ENCODE measurements at places on chromosomes 3 and 15. TPM values are rescaled to one million over a fixed set of nuclear protein-coding genes. Genes with fewer than 3 reads are reported as not detected.

SLC6A11 gene
- not detected for total RNA-seq

DNA sequence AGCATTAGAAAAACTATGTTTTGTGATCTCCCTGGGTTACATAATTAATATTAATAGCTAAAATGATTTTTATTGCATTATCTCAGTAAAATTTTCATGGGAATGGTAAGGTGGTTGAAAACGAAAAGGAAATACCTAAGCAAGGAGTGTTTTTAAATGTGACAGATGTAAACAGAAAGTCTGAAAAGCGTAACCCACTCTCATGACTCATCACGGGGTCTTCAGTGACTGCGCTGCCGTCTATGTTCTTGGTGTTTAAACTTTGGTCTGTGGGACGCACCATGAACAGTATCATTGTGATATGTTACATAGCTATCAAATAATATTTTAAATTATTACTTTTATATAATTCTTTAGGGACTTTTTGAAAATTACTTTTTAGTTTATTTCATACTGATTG lies 19.8 kb downstream of the LRCH3 start:
- no peak for DNase-seq
- no peaks in the 10 kb centered on the region for H3K36me3 ChIP-seq
- peaks cover 43% of the 10 kb centered on the region for H3K4me1 ChIP-seq
- H3K27ac ChIP-seq: peak overlapping the region; percentile 82

GRCh38 chr15:92288755-92289154 lies 104.9 kb upstream of the ST8SIA2 start:
- no peak overlapping the region for H3K27ac ChIP-seq
- no peak overlapping the region for H3K4me3 ChIP-seq
- H3K36me3 ChIP-seq: no peaks in the 10 kb centered on the region
- H3K27me3 ChIP-seq: no peaks in the 10 kb centered on the region
- no peaks in the 10 kb centered on the region for H3K4me1 ChIP-seq
- DNase-seq: no peak

DNA sequence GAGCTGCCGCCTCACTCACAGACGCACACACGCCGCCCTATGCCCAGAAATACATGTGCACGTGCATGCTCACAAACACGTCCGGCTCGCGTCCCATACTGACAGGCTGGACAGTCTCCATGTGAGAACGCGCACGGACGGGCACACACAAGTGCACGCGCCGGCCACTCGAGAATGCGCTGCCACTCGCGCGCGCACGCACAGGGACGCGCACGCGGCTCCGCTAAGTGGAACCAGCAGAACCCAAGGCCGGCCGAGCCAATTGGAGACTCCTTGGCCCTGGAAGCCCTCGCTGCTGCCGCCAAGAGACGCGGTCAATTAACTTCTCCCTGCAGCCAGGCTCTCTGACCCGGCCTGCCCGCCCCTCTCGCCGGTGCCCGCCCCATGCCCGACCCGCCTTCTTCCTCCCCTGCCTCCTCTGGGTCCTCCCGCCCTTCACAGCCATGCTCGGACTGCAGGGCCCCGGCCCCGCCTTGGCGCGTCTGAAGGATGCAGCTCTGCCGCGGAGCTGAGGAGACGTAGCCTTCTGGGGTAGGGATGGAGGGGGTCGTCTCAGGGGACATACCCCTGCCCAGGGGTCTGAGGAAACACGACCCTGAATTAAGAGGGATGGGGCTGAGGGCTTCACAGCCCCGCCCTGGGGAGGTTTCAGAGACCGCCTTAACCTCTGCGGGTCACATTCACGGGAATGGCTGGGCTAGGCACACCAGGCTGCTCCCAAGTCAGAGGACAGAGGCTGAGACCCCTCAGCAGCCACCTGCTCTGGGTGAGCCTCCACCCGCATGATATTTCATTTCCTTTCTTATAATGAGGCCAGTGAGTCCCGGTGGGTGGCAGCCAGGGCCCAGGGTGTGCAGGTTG lies 15.0 kb downstream of the PTH1R start:
- no peaks in the 10 kb centered on the region for H3K4me1 ChIP-seq
- peak; percentile 98 for DNase-seq
- H3K27ac ChIP-seq: no peak overlapping the region

RPL14 gene
- 236 TPM for total RNA-seq

NR2E3 gene
- under 0.01 TPM for total RNA-seq

ZNF620 gene
- total RNA-seq: 1.1 TPM

- H3K36me3 ChIP-seq: peaks cover 14% of the 10 kb centered on the region
- peaks cover 41% of the 10 kb centered on the region for H3K4me1 ChIP-seq
- peak overlapping the region; percentile 96 for H3K27ac ChIP-seq
- DNase-seq: peak; percentile 97
- no peaks in the 10 kb centered on the region for H3K27me3 ChIP-seq
Measured at GRCh38 chr3:172040078-172040980, 951 bp downstream of the FNDC3B start.

DNA sequence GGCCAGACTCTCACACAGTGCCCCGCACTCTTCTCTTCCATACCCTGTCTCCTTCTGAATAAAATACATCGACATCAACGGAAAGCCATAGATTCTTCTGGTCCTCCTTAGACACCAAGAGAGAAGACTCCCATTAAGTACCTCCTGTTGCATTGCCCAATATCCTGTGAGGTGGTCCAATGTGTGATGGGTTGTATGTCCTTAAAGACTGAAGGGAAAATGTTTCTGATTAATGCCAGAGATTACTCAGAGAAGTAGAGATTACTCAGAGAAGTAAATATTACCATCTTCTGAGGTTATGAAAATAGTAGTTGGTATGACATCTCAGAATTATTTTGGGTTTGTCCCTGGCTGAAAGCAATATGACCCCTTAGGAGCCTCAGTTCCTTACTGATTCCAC lies 60.8 kb upstream of the GALNT15 start:
- peak overlapping the region; percentile 99 for H3K27ac ChIP-seq
- no peaks in the 10 kb centered on the region for H3K36me3 ChIP-seq
- H3K4me3 ChIP-seq: no peak overlapping the region

DNA sequence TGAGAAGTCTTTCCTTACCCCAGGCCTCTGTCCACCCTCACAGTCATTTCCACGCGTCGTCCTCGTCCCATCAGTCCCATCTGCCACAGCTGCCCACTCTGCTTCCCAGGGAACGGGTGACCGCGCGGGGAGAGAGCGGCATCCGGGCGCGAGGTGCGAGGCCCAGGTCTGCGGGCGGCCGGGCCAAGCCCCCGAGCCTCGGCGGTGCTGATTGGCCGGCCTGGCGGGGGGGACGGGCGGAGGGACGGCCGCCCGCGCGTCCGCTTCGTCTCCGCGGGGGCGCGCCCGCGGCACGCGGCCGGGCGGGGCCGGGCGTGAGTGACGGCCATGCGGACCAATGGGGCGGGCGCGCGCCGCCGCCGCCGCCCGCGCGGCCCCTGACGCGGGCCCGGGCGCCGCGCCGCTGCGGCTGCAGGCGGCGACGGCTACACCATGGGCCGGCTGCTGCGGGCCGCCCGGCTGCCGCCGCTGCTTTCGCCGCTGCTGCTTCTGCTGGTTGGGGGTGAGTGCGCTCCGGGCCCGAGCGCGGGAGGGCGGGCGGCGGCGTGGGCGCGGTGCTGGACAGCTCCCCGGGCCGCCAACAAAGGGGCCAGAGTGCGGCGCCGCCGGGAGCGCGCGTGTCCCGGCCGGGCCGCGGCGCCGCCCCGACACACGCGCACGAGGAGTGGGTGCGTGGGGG lies at the start of gene PODXL2:
Gene PODXL2, plus strand, starts transcription at position 398 of the 679 bp plus-strand sequence. Its CDS starts 35 bp downstream, at position 433.
- peak within 1 kb of the TSS; percentile 61 for H3K4me3 ChIP-seq
- DNase-seq: peak; percentile 97

DNA sequence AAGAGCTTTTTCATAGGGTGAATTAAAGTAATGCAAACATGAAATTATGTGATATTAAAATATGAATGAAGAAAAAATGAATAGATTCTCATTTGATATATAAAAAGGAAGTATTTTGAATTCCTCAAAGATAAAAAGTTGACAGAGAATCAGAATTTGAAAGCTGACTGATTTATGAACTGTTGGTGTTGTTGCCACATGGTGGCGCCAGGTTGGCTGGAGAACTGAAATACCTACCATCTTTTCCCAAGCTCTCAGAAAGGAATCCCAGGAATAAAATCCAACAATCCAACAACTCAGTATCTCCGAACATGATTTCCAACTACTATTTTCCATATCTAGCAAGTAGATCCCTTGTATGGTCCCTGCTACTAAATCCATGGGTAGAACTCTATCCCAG lies 3.1 kb downstream of the MYRIP start:
- no peak overlapping the region for H3K27ac ChIP-seq
- DNase-seq: no peak
- no peaks in the 10 kb centered on the region for H3K36me3 ChIP-seq
- H3K4me1 ChIP-seq: no peaks in the 10 kb centered on the region
- H3K4me3 ChIP-seq: no peak overlapping the region
- H3K27me3 ChIP-seq: peaks cover 52% of the 10 kb centered on the region

TRA2B gene
- total RNA-seq: 111 TPM

TWF2 gene
- 115 TPM for total RNA-seq

COL6A5 gene
- not detected for total RNA-seq

DNA sequence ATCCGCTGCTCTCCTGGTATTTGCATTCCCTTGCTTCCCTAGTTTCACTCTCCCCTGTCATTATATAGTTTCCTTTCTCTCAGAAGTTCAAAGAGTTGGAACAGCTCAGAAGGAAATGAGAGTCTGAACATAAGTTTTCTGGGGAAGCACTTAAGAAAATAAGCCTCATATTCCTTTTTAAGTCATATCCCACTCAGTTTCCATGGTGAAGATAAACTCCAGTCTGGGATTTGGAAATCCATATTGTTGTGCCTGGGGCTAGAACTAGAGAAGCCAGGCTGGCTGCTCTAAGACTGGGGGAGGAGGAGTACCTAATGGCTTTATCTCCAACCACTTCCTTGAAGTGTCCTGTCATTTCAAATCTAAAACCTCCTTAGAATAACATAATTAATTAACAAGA lies 134.2 kb upstream of the ALCAM start:
- H3K27ac ChIP-seq: no peak overlapping the region
- no peaks in the 10 kb centered on the region for H3K27me3 ChIP-seq
- no peaks in the 10 kb centered on the region for H3K36me3 ChIP-seq
- H3K4me1 ChIP-seq: no peaks in the 10 kb centered on the region
- H3K4me3 ChIP-seq: no peak overlapping the region
